ENCODE measurements at places on chromosomes 12 and 14. TPM values are rescaled to one million over a fixed set of nuclear protein-coding genes. Genes with fewer than 3 reads are reported as not detected.

The ADAMTS20 gene
- total RNA-seq: 8.7 TPM

The LRIG3 gene
- total RNA-seq: 7.5 TPM

DNA sequence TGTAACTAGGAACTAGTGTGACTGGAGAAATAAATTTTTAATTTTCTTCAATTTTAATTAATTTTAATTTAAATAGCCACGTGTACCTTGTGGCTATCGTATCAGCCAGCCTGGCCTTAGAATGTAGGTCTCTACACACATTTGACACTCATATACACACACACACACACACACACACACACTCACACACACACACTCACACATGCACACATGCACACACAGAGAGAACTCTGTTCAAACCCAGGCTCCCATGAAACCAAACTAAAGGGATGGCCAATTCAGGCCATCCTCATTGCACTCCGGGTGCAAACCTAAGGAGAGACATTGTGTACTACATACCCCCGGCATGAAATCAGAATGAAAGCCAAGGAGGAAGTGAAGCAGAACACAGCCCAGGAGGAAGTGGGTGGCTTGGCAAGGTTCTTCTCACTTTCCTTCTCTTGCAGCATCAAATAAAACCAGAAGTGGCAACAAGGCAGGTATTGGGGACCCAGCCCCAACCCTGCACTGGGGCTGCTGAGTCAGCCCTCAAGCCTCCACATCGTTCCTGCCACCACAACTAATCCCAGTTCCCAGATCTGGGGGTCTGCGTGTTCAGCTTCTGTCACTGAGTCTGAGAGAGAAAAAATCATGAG, 26.2 kb upstream of the CHPT1 start:
- DNase-seq: no peak
- no peaks in the 10 kb centered on the region for H3K27me3 ChIP-seq
- no peaks in the 10 kb centered on the region for H3K4me1 ChIP-seq
- H3K36me3 ChIP-seq: no peaks in the 10 kb centered on the region

The ANKS1B gene
- 5.8 TPM for total RNA-seq

The EFCAB11 gene
- total RNA-seq: 6.6 TPM

DNA sequence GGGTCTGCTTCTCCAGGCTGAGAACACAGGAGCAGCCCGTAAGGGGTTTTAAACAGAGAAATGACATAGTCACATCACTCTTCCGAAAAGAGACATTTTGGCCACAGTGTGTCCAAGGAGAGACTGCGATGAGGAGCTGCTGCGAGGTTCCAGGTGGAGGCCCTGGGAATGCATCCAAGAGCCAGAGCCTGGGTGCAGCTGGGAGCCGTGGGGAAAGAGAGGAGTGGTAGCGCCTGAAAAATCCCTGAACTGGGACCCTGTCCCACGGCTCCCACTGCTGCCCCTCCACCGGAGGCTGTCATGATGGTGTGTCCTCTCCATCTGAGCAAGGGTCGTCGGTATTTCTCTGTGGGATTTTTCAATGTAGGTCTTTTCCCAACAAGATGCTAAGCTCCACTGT, 146.9 kb downstream of the BCL11B start:
- no peaks in the 10 kb centered on the region for H3K36me3 ChIP-seq
- 0 out of 2 replicates have a peak, but pooled peaks cover 2% of the 10 kb centered on the region for H3K4me1 ChIP-seq
- no peak for DNase-seq
- H3K4me3 ChIP-seq: no peak overlapping the region
- H3K27ac ChIP-seq: no peak overlapping the region
- H3K27me3 ChIP-seq: no peaks in the 10 kb centered on the region

DNA sequence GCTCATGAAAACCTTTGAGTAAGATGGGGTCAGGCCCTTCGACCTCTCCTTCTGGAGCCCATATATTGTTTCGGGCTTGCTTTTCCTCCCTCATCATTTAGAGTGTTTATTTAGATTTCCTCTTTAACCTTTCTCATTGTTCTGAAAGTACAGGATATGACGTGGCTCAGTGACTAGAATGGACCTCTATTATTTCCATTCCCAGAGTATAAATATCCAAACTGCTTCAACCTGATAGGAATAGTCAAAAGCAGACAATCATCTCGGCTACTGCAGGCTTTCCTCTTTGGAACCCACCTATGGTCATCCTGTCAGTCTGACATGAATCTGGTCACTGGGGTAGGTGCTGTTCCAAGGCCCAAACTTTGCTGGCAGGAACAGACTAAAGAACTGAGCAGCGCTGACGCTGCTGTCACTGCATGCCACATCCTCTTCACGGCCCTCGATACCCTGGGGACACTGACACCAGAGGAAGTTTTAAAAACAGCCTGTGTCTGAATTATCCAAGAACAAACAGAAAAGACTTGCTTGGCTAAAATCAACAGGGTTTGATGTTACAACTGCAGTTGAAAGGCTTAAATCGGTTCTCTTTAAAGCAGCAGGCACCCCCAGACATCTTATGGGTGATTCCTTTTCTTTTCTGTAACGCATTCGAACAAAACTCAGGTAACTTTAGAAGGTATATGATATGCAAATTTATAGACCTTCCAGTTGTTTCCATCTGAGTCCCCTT, 5.0 kb upstream of the DDX47 start:
- no peaks in the 10 kb centered on the region for H3K27me3 ChIP-seq
- H3K4me3 ChIP-seq: no peak overlapping the region
- peaks cover 5% of the 10 kb centered on the region for H3K4me1 ChIP-seq
- no peaks in the 10 kb centered on the region for H3K36me3 ChIP-seq
- no peak overlapping the region for H3K27ac ChIP-seq
- DNase-seq: no peak

The EXOC3L4 gene
- not detected for total RNA-seq

The MAP1LC3B2 gene
- total RNA-seq: 0.54 TPM

The ASCL4 gene
- total RNA-seq: not detected

- H3K4me3 ChIP-seq: no peak overlapping the region
- no peak for DNase-seq
- peaks cover 7% of the 10 kb centered on the region for H3K4me1 ChIP-seq
- H3K36me3 ChIP-seq: no peaks in the 10 kb centered on the region
- H3K27me3 ChIP-seq: no peaks in the 10 kb centered on the region
- H3K27ac ChIP-seq: no peak overlapping the region
Observed at GRCh38 chr14:52399104-52399503, 85.0 kb downstream of the PTGER2 start.

- H3K27me3 ChIP-seq: peaks cover 65% of the 10 kb centered on the region
- DNase-seq: peak; percentile 80
- peak within 1 kb of the TSS; percentile 78 for H3K4me3 ChIP-seq
- H3K36me3 ChIP-seq: no peaks in the 10 kb centered on the region
- H3K4me1 ChIP-seq: 0 out of 2 replicates have a peak, but pooled peaks cover 5% of the 10 kb centered on the region
Observed at GRCh38 chr12:63150713-63151622, at the start of gene AVPR1A. Gene AVPR1A, minus strand, starts transcription at chr12:63151201. Its CDS starts 365 bp downstream, at chr12:63150836.

The RPL10L gene
- not detected for total RNA-seq
